Activated T-cell treated with anti-CD3 and anti-CD28 coated beads, Interleukin-2, amount 50 U/mL, for 4 hours (primary cell): ENCODE measurements at places on chromosomes 5 and 9.

- no peak for DNase-seq
Observed at GRCh38 chr5:81359881-81360280, 34.1 kb downstream of the ACOT12 start.

- DNase-seq = no peak
Observed at GRCh38 chr5:74950836-74951515, 84.8 kb upstream of the FAM169A start.

DNA sequence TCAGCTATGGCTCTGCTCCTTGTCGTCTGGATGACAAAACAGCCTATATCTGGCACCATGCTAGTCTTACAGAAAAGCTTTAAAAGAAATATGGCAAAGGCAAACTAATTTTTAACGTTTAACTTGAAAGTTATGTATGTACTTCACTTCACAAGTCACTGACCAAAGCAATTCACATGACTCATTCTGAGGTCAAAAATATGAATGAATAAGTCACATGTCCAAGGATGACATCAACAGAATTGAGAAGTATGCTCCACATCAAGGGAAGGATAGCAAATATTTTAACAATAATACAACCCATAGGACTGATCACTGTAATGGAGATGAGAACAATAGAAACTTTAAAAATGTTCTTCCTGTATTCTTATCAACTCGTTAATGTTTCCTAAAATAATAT lies 1072.6 kb upstream of the NUDT12 start:
- no peak for DNase-seq

DNA sequence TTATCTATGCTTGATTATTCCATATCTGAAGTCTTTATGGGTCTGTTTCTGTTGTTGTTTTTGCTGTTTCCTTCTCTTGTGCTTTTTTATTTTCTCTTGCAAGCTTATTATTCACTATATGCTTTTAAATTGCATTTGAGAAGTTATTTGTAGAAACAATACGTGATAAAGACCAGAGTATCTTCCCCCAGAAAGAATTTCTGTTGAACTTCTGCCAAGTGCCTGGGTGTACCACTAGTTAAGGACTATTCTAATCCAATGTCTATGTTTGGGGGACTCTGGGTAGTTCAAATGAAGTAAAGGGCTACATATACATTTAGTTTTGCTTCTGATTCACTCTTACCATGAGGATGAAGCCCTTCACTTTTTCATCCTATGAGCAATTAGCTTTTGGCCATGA lies 54.3 kb downstream of the SLF1 start:
- no peak for DNase-seq

DNA sequence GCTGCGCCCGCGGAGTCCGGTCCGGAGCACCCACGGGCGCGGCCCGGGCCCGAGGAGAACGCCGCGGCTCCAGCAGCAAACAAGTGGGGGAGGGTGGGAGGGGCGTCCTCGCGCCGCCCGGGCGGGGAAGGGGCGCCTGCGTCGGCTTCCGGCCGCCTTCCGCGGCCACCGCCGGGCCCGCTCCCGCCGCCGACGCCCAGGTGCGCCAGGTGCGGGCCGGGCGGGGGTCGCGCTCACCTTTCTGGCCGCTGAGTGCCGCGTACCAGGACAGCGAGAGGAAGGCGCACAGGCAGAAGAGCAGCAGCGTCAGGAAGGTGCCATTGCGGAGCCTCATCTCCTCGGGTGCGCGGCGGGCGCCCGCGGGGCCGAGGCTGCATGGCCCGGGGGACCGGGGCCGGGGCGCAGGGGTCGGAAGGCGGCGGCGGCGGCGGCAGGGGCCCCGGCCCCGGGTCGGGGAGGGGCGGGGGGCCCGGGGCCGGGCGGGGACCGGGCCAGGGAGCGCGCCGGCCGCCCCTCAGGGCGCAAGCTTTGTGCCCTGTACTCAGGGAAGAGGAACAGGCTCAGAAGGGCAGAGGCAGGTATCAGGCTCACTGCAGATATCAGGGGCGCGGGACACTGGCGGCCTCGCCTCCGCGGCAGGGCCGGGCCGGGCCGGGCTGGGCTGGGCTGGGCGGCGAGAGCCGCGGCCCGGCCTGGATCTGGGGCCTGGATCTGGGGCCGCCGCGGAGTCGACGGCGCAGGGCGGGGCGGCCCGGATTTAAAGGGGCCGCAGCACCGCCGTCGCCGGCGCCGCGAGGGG lies at the start of gene MGAT4B:
MGAT4B (minus strand) TSS at position 617 of the 799 bp plus-strand sequence; CDS start at position 334, 283 bp downstream.
- DNase-seq = peak; percentile 39

DNA sequence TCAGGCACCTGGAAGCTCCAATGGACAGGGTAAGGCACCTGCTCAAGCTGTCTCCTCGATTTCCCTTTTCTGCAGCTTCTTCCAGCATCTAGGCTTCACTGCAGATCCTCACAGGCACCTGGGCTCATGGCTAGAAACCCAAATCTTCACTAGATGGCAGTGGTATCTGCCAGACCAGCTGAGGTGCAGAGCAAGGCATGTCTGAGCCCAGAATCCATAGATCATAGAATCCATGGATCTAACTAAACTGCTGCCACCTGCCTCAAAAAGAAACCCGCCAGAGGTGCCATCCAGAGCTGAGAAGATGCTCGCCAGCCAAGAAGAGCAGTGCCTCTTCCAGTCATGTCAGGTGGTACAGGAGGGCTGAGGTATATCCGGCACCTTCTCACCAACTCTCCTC lies 6.9 kb downstream of the SHC3 start:
- no peak for DNase-seq
